ENCODE measurements at places on chromosomes 3 and 15.

- no peak for DNase-seq
Measured at GRCh38 chr3:25080461-25080860, 347.6 kb upstream of the RARB start.

GRCh38 chr15:48963524-48964113, at the start of gene SHC4:
Gene SHC4 (minus strand): TSS chr15:48963919. CDS start chr15:48963015, 904 bp downstream.
- peak; percentile 14 for DNase-seq

GRCh38 chr3:147773116-147773630, 364.0 kb downstream of the ZIC1 start:
- no peak for DNase-seq

- no peak for DNase-seq
Measured at GRCh38 chr3:31468433-31468832, 64.3 kb upstream of the STT3B start.

- DNase-seq, result no peak
Measured at GRCh38 chr3:64224826-64225610, at the start of gene PRICKLE2. Gene PRICKLE2 (minus strand): TSS chr3:64225466. CDS start chr3:64198927, 26,539 bp downstream.

DNA sequence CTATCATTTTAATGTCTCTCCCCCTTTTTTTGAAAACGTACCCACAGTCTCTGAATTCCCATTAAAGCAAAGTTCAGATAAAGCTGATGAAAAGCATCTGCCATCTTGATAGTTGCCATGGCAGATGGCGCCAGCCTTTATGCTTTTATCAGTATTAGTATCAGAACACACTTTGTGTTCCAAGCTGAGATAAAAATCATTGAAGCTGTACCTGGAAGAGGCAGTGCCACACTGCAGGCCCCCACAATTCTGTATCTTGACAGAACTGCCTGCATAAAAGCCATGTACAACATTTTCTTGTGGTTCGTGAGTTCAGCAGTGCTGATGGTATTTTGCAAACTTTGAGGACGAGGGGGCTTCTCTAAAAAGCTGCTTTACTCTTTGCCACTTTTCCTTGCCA, 311.7 kb downstream of the SATB1 start:
- no peak for DNase-seq

- no peak for DNase-seq
Measured at GRCh38 chr3:149592758-149593240, 65.0 kb downstream of the WWTR1 start.

GRCh38 chr15:95948411-95948810, 382.1 kb upstream of the NR2F2 start:
- no peak for DNase-seq

DNA sequence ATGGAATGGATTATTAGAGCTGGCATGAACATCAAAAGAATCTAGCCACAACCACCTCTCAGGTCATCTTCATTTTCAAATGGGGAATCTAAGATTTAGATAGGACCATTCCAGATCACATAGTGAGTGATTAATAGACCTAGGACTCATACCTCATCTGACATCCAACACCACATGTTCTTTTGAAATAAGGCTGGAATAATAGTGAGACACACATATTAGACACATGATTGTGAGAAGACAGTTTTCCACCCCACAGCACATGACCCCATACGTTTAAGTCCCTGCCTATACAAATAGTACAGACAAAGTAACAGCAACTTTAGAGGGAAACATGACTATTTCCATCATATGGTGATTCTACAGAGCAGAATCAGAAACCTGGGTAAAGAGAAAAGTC, 344.7 kb upstream of the TPRG1 start:
- no peak for DNase-seq

Data from NCI-H1417 treated with DMSO at 0.1 percent for 48 hours (cell line).